GM12878 (cell line): ENCODE measurements at places on chromosomes 16 and 17.
A peak's percentile ranks its signal among the peaks of the same experiment; 100 is the strongest.

DNA sequence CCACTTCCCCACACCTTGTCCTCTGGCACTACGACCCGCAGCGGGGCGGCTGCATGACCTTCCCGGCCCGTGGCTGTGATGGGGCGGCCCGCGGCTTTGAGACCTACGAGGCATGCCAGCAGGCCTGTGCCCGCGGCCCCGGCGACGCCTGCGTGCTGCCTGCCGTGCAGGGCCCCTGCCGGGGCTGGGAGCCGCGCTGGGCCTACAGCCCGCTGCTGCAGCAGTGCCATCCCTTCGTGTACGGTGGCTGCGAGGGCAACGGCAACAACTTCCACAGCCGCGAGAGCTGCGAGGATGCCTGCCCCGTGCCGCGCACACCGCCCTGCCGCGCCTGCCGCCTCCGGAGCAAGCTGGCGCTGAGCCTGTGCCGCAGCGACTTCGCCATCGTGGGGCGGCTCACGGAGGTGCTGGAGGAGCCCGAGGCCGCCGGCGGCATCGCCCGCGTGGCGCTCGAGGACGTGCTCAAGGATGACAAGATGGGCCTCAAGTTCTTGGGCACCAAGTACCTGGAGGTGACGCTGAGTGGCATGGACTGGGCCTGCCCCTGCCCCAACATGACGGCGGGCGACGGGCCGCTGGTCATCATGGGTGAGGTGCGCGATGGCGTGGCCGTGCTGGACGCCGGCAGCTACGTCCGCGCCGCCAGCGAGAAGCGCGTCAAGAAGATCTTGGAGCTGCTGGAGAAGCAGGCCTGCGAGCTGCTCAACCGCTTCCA lies 2.6 kb downstream of the METTL26 start:
- H3K27me3 ChIP-seq: no peaks in the 10 kb centered on the region
- H3K36me3 ChIP-seq: no peaks in the 10 kb centered on the region; the same call in 1 of the 2 replicates
- H3K27ac ChIP-seq: no peak overlapping the region
- no peak for DNase-seq
- peaks cover 5% of the 10 kb centered on the region for H3K4me1 ChIP-seq
- no peak overlapping the region for H3K4me3 ChIP-seq

- no peaks in the 10 kb centered on the region for H3K4me1 ChIP-seq
- no peaks in the 10 kb centered on the region for H3K36me3 ChIP-seq
- H3K27ac ChIP-seq: no peak overlapping the region
- no peak for DNase-seq
- H3K4me3 ChIP-seq: no peak overlapping the region
Measured at GRCh38 chr16:83215406-83216001, 588.7 kb downstream of the CDH13 start.

GRCh38 chr17:76820561-76820960 lies 47.6 kb upstream of the MGAT5B start:
- H3K4me3 ChIP-seq: no peak overlapping the region
- H3K4me1 ChIP-seq: no peaks in the 10 kb centered on the region
- no peaks in the 10 kb centered on the region for H3K27me3 ChIP-seq
- no peak for DNase-seq
- H3K36me3 ChIP-seq: no peaks in the 10 kb centered on the region

DNA sequence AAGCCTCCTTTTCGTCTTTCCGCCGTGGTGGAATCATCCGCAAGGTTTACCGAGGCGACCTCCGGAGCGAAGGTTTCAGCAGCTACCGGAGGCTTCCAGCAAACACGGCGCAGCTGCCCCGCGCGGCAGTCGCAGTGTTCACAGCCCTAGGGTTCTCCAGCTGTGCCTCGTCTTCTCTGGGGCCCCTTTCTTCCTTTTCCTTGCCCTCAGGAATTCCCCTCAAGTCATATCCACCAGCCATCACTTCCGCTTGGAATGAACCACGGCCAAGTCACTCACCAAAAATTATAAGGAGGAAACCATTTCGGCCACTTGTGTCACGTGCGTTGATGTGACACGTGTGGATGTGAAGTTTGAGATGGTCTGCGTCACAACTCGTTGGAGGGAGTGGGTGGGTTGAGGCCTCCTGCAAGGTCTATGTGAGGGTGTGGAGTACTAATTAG lies 636 bp upstream of the ERN1 start:
- peaks cover 32% of the 10 kb centered on the region for H3K4me1 ChIP-seq
- H3K27ac ChIP-seq: peak overlapping the region; percentile 83
- peak overlapping the region; percentile 8; the same call in 1 of the 2 replicates for H3K4me3 ChIP-seq
- DNase-seq: peak; percentile 68
- H3K27me3 ChIP-seq: no peaks in the 10 kb centered on the region

GRCh38 chr16:67393111-67393787 lies at the start of gene TPPP3:
TPPP3 (minus strand) TSS chr16:67393498; CDS start chr16:67391111, 2,387 bp downstream.
- no peaks in the 10 kb centered on the region for H3K4me1 ChIP-seq
- no peak for DNase-seq
- H3K27me3 ChIP-seq: peaks cover 17% of the 10 kb centered on the region

- DNase-seq: no peak
- H3K36me3 ChIP-seq: no peaks in the 10 kb centered on the region
- H3K4me1 ChIP-seq: no peaks in the 10 kb centered on the region
- no peaks in the 10 kb centered on the region for H3K27me3 ChIP-seq
- H3K4me3 ChIP-seq: no peak overlapping the region
Measured at GRCh38 chr16:25509456-25509855, 182.3 kb upstream of the HS3ST4 start.

DNA sequence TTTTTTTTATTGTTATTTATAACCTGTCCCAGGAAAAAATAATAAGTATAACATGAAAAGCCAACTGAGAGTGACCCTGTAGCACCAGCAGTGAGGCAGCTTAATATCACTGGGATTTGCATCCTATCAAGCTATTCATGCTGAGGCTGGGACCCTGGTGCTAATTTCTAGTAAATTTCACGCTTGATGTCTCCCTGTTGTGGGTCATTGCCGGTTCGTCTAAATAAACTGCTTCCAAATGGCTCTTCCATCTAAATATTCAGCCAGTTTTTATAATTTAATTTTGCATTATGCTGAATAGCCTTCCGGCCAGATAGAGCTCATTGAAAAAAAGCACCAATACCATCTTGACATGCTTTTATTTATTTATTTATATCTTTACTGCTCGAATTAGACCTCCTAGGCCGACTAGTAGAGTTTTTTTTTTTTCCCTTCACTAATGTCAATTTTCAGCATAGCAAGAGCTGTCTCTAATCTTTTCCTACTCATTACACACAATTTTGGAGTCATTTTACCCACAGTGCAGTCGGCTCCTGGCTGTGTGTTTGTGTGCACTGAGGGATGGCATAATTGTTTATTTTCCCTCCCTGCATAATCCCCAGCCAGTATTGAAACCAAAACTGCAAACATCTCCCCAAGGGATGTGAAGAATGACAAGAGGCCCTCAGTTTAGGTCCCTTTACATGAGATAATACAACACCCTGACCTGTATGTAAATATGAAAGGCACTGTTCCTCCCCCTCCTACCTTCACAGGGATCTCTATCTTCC lies 168.8 kb downstream of the AATF start:
- no peak for DNase-seq
- H3K27ac ChIP-seq: no peak overlapping the region
- no peaks in the 10 kb centered on the region; the same call in none of the 2 replicates for H3K36me3 ChIP-seq
- H3K4me1 ChIP-seq: no peaks in the 10 kb centered on the region

- no peaks in the 10 kb centered on the region for H3K36me3 ChIP-seq
- H3K4me1 ChIP-seq: peaks cover 32% of the 10 kb centered on the region
- peak overlapping the region; percentile 66; the same call in 1 of the 2 replicates for H3K4me3 ChIP-seq
- no peak for DNase-seq
- H3K27ac ChIP-seq: peak overlapping the region; percentile 57; the same call in 1 of the 2 replicates
Measured at GRCh38 chr17:2395258-2396181, 5.3 kb downstream of the MNT start.

DNA sequence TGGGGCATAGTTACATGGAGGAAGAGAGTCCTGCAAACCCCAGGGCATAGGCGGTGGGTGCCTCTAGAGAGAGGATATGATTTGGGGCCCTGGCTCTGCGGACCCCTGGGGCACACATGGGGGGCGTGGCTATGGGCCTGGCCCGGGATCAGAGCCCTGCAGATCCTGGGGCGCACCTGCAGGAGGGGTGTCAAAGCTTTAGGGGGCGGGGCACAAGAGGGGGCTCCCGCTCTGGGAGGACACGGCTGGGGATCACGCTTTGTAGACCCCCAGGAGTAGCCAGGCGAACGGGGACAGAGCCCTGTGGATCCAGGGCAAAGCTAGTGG lies 497 bp downstream of the BCL7C start:
- peak overlapping the region; percentile 93 for H3K4me3 ChIP-seq
- H3K27me3 ChIP-seq: no peaks in the 10 kb centered on the region
- peaks cover 25% of the 10 kb centered on the region for H3K4me1 ChIP-seq
- peaks cover 3% of the 10 kb centered on the region for H3K36me3 ChIP-seq

DNA sequence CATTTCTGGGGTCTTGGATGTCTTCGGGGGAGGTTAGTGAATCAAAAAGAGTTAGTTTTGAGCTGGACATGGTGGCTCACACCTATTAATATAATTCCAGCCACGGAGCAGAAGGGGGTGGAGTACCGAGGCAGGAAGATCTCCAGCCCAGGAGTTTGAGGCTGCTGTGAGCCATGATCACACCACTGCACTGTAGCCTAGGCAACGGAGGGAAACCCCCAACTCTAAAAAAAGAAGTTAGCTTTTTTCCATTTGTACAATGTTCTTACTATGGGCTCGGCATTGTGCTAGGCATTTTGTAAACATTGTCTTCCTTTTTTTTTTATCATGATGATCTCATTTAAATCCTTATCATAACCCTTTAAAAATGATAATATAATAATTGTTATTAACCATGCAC lies 8.3 kb upstream of the SNF8 start:
- H3K27me3 ChIP-seq: no peaks in the 10 kb centered on the region
- H3K4me1 ChIP-seq: peaks cover 7% of the 10 kb centered on the region; the same call in 1 of the 2 replicates
- H3K36me3 ChIP-seq: no peaks in the 10 kb centered on the region
- no peak overlapping the region for H3K27ac ChIP-seq

- no peaks in the 10 kb centered on the region for H3K27me3 ChIP-seq
- no peak for DNase-seq
- H3K4me3 ChIP-seq: no peak overlapping the region
- H3K27ac ChIP-seq: no peak overlapping the region
- H3K36me3 ChIP-seq: no peaks in the 10 kb centered on the region
- H3K4me1 ChIP-seq: no peaks in the 10 kb centered on the region
Measured at GRCh38 chr16:74261068-74261467, 35.5 kb upstream of the PSMD7 start.

DNA sequence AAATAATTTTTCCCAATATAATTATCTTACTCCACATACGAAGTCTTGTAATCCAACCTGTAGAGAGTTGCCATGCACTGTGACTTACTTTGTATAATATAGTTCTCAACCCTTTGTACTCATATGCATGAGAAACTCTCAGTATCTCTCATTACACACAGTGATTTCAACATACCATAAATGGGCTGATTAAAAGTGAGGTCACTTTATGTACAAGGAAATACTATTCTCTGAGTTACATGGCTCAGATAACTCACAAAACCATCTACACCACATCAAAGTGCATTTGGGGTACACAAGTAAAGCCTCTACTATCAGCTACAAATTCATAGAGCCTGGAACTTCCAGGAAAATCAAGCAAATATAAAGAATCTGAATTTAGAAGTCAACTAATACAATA lies 27.9 kb downstream of the SLFN12 start:
- H3K27ac ChIP-seq: no peak overlapping the region
- no peaks in the 10 kb centered on the region for H3K27me3 ChIP-seq
- no peaks in the 10 kb centered on the region for H3K4me1 ChIP-seq
- peaks cover 2% of the 10 kb centered on the region; the same call in 1 of the 2 replicates for H3K36me3 ChIP-seq
- H3K4me3 ChIP-seq: no peak overlapping the region

DNA sequence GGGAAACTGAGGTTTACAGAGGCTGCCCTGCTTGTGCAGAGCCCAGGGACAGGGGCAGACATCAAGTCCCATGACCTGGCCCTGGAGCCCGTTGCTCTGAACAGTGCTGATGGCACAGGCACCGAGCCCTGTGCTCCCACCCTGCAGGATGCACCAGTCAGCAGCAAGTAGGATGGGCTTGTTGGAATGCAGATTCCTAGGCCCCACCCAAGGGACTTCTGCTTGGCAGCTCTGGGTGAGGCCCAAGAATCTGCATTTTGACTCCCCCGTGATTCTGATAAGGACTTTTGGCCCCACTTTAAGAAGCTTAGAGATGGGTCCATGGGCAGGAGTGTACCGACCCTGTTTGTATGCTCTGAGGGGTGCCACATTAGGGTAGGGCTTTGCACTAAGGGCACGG lies 23.3 kb downstream of the LASP1 start:
- H3K27ac ChIP-seq: no peak overlapping the region
- no peaks in the 10 kb centered on the region for H3K27me3 ChIP-seq
- peaks cover 11% of the 10 kb centered on the region for H3K4me1 ChIP-seq
- H3K36me3 ChIP-seq: peaks cover 29% of the 10 kb centered on the region

DNA sequence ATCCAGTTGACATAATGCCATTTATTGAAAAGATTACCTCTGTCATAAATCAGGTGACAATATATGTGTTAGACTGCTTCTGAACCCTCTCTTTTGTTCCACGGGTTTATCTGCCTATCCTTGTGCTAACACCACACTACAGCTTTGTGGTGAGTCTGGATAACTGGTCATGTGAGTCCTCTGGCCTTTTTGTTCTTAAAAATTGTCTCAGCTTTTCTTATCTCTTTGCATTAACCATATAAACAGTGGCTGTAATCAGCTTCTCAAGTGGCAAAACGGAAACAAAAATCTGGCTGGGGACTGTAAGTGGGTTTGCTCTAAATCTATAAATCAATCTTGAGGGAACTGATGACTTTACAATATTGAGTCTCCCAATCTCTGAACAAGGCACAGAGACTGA lies 44.6 kb downstream of the STX8 start:
- H3K4me3 ChIP-seq: no peak overlapping the region
- H3K36me3 ChIP-seq: no peaks in the 10 kb centered on the region
- DNase-seq: no peak
- H3K27me3 ChIP-seq: no peaks in the 10 kb centered on the region

DNA sequence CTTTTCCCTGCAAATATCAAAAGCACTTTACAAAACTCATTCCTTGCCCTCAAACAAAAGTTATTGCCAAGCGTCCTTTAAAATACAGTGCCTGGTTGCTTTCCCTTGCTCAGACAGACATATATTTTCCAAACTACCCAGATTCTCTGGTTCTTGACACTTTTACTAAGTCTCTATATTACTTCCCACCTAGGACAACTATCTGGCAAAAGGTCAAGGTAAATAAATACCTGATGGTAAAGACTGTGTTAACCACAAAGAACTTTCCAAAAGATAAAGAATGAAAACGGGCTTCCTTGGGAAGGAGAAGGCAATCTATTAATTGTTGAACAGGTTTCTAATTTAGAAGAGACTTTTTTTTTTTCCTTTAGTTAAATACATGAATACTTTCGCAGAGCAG lies 1.9 kb downstream of the HS3ST3A1 start:
- H3K4me3 ChIP-seq: no peak overlapping the region
- no peak for DNase-seq
- no peaks in the 10 kb centered on the region; the same call in 1 of the 2 replicates for H3K27me3 ChIP-seq
